HCT116 (cell line): ENCODE measurements at places on chromosomes 5 and 9. TPM values are rescaled to one million over a fixed set of nuclear protein-coding genes. Genes with fewer than 3 reads are reported as not detected.

Gene WNT8A
- total RNA-seq: not detected

Gene UBAP2
- 51.3 TPM for total RNA-seq

Gene NTNG2
- 2.5 TPM for total RNA-seq

Gene NUP155
- 80.9 TPM for total RNA-seq

Gene EGFLAM
- total RNA-seq: not detected

DNA sequence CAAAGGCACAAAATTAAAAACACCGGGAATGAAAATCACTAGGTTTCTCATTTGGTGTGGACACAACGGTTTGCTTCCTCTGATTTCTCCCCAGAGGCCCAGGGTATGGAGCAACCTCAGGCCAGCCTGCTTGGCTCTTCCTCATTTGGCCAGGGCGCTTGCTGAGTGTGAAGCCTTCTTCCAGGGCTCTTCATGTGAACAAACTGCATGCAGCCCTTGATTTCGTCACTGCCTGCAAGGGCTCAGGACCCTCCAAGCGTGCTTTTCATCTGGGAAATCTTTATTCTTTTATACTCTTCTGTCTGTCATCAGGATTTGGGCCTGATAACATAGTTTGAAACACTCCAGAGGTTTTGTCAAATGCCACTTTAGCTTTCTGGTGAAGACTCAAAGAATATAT lies 122.6 kb upstream of the KLF4 start:
- DNase-seq: no peak

GRCh38 chr5:72166070-72166979 lies 59.0 kb downstream of the MAP1B start:
- no peak for DNase-seq

DNA sequence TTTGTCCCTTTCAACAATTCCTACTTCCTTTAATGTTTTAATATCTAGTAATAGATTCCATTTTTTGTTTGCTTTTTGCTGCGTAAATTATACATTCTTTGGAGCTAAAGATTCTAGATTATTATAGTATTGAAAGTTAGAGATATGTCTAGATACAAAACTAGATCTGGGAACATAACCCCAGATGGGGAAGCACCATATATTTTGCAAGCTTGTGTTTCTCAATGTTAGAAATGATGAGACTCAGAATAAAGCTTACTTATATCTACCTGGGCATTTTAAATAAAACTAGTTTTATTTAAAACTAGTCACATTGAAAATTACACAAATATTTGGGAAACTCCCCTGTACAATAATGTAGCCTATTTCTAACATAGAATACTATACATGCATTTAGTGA lies 32.2 kb downstream of the TRIO start:
- DNase-seq: no peak

DNA sequence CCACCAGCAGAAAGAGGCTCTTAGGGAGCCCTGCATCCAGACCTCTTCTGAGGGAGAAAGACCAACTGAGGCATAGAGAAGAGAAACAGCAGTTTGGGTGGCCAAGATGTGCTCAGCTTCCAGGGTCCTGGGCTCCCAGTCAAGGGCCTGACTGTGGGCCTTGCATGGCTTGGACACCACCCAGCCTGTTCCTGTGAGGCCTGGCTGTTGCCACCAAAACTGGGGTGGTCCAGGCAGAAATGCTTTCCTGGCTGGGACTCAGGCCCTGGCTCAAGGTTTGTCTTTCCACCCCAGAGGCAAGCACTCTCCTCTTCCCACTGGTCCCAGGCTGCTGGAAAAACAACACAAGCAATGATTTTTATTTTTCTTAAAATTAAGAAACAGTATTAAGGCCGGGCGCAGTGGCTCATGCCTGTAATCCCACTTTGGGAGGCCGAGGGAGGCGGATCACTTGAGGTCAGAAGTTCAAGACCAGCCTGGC lies 13.3 kb downstream of the MYOZ3 start:
- no peak for DNase-seq

Gene PCDHB4
- total RNA-seq: not detected

- no peak for DNase-seq
Measured at GRCh38 chr9:113656771-113657670, 193.5 kb downstream of the RGS3 start.

Gene OR1N2
- not detected for total RNA-seq

DNA sequence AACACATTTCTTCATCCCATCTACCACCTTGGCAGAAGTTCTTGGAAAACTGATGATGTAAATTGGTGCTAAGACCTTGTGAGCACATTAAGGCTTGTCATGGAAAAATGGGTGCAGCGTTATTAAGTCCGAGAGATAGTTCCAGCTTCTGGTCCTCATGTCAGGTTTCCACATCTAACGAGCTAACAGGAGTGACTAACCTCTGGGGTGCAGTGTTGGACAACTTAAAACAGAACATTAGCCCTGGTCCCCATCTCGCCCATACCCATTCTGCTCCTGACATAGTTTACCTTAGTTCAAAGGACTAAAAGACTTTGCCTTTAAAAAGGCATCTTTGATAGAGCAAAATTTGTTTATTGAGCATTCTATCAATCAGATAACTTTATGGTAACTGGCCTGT lies 128.0 kb downstream of the SLC1A3 start:
- no peak for DNase-seq

GRCh38 chr5:57066924-57067596 lies 106.8 kb upstream of the GPBP1 start:
- no peak for DNase-seq

GRCh38 chr5:136056771-136057335 lies 28.1 kb downstream of the TGFBI start:
- DNase-seq: no peak

GRCh38 chr9:127644943-127645342 lies 32.9 kb downstream of the STXBP1 start:
- no peak for DNase-seq

DNA sequence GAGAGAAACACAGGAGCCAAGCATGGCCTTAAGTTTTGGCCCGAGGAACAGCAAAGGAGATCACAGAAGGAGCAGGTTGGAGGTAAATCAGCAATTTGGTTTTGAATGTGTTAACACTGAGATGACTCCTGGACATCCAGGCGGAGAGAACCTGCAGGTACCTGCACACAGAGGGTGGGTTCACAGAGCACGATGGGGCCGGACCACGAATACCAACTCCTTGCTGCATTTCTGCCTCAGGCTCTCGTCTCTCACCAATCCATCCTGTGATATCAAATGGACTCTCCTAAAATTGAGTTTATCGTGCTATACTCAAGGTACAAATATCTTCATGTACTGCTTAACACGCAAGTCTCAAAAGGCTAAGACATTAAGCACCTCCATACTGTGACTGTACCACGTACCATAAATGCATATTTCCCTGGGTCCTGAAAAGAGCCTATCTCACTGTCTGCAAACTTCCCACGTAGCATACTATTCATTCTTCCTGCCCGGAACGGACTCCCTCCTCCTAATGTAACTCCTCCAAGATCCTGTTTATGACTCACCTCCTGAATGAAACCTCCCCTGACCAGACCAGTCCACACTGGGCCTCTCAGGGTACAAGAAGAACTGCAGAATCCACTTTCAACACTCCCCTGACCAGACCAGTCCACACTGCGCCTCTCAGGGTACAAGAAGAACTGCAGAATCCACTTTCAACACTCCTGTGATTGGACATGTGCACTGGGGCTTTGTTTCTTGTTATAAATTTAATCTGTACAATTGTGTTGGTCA lies 380.8 kb upstream of the RFX3 start:
- DNase-seq: peak; percentile 43

Gene ODF2
- 46.8 TPM for total RNA-seq

Gene HRCT1
- 0.32 TPM for total RNA-seq

Gene NCS1
- total RNA-seq: 68.7 TPM

DNA sequence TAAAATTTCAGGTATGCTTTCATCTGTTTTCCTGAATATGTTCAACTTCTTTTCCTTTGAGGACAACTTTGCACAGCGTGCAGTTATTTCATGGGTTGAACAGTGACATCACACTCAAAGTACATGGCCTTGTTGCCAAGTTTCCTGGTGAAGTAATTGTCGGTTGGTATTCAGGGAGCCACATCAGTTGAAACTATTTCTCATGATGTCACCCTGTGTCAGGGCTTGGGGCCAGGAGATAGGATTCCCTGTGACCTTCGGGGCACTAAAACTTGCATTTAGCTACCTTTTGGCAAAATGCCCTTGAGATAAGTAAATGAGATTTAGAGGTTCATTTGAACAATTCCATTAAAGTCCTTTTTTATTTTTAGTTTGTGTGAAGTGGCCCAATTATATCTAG lies 383.9 kb downstream of the SH3GL2 start:
- no peak for DNase-seq

GRCh38 chr5:75148051-75148450 lies 88.6 kb downstream of the ANKRD31 start:
- no peak for DNase-seq

Gene TRUB2
- 42.1 TPM for total RNA-seq

Gene SGTB
- total RNA-seq: 12.6 TPM

- DNase-seq: no peak
Measured at GRCh38 chr9:112680731-112681402, 37.0 kb downstream of the INIP start.

DNA sequence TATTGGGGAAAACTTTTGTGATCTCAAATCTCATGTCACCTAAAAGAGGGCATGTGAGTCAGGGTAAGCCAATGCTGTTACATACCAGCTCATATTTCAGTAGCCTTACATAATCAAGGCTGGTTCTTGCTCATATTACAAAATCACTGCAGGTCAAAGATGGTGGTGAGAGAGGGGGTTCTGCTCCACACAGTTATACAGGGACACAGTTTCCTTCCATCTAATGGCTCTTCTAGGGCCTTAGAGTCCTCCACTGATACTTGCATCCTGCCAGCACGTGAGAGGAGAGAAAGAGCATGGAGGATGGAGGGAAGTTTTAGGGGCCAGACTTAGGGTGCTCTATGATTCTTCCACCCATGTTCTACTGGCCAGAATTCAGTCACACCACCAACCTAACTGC lies 130.0 kb downstream of the LIFR start:
- no peak for DNase-seq

DNA sequence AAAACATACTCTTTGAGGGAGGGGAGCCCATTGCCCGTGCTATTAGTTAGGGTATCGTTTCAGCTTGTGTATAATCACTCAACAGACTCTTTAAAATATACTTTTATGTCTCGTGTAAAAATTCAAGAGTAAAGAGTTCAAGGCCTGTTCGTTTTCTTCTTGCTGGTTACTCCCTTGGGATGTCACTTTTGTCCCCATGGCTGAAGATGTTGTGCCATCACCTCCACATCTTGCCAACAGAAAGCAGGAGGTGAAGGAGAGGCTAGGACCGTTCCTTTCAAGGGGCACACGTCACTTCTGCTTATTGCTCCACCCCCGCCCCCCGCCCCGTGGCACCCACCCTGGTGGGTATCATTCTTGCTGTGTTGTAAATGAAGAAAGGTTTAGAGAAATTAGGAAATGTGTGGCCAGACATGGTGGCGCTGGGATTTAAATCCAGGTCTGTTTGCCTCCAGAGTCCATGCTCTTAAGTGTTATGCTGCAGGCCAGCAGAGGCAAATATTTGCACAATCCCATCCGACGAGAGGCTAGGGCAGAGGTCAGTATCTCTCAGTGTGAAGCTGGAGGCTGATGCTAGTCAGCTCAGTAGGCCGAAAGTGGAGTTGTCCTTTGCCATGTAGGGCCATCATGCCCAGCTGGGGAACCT lies 3.0 kb downstream of the MLANA start:
- no peak for DNase-seq

- no peak for DNase-seq
Measured at GRCh38 chr5:107542831-107543231, 127.9 kb downstream of the EFNA5 start.

Gene PCDHGB1
- total RNA-seq: 0.15 TPM

Gene TRIM36
- total RNA-seq: 12.6 TPM

DNA sequence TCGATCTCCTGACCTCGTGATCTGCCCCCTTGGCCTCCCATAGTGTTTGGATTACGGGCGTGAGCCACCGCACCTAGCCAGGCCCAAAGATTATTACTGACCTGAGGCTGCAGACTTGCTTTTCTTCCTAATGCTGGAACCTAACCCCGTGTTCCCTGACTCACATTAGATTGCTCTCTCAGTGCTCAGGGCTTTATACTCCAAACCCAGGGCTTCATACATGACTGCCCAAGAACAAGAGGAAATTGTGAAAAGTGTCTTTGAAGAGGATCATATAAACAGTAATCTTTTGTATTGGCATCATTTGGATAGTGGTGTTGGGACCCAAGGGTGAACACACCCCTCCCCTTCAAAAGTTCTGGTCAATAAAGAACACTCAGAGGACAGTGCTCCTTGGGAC lies 233.3 kb upstream of the TAS2R1 start:
- no peak for DNase-seq
